Stimulated activated CD8-positive, alpha-beta memory T cell treated with anti-CD3 and anti-CD28 coated beads, Interleukin-7, amount 100 ng/mL, for 48 hours (primary cell): ENCODE measurements at places on chromosomes 3 and 15.

DNA sequence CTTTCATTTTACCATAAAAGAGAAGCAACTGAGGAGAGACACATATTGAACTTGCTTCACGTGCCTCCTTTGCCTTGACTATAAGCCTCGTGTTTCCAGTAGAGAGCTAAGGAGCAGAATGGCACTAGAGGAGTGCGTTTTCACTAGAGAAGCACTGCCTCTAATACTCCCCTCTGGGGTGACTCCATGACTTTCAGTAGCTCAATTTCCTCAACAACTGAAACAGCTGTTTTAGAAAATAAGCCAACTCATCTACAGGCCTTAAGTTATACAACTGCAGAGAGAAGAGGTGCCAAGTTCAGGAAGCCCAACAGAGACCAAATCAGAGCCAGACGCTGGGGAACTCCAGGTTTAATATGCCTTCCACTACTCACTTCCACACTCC is 1.9 kb downstream of the UBP1 start:
- no peak for DNase-seq

DNA sequence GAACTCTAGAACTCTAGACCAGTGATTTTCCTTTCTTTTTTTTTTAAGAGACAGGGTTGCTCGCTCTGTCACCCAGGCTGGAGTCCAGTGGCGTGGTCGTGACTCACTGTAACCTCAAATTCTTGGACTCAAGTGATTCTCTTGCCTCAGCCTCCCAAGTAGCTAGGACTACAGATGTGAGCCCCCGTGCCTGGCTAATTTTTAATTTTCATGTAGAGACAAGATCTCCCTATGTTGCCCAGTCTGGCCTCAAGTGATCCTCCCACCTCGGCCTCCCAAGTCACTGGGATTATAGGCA is 359.6 kb downstream of the SHQ1 start:
- no peak for DNase-seq

- DNase-seq = no peak
Observed at GRCh38 chr3:129061888-129062834, 1.6 kb downstream of the GP9 start.

DNA sequence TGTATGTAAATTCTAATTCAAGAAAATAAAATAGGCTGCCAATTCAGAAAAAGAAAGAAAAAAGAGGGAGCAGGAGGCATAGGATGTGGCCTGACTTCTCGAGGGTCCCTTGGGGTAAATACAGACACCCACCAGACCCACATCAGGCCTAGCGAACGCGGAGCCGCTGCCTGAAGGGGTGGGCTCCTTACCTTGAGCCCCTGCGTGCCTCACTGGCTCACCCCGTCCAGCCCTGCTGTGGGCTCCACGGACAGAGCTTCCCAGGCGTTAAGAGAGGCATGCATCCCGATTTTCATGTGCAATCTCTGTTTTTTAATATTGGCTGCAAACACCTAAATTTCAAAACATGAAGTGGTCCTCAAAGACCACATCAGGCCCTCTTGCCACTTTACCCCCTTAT is 257.8 kb downstream of the PLCL2 start:
- DNase-seq = no peak

DNA sequence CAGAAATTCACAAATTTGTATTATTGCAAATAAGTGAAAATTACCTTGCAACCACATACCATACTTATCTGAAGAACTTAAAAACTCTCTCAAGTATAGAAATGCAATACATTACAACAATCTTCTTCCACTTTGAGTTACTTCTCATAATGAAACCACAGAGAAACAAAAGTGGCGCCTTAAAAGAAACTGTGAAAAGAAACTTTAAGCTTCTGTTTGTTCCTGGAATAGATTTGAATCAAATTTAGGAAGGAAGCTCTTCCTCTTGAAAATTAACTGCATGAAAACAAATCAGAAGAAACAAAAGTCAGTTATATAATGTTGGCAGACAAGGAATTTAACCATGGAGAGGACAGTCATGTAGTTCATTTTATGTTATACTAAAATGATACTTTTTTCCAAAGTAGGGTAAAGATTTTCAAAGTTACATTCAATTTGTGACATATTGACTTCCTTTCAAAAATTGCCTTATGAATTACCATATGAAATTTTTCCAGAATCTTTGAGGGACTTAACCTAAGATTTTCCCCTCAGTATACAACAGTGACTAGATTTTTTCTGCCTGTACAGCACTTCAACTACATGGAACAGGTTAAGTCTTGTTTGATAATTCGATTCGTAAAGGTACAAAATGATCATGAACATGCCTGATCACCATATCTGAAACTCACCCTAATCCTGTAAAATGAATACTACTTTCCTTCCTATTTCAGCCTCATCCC is 57.6 kb upstream of the TNFSF10 start:
- no peak for DNase-seq

DNA sequence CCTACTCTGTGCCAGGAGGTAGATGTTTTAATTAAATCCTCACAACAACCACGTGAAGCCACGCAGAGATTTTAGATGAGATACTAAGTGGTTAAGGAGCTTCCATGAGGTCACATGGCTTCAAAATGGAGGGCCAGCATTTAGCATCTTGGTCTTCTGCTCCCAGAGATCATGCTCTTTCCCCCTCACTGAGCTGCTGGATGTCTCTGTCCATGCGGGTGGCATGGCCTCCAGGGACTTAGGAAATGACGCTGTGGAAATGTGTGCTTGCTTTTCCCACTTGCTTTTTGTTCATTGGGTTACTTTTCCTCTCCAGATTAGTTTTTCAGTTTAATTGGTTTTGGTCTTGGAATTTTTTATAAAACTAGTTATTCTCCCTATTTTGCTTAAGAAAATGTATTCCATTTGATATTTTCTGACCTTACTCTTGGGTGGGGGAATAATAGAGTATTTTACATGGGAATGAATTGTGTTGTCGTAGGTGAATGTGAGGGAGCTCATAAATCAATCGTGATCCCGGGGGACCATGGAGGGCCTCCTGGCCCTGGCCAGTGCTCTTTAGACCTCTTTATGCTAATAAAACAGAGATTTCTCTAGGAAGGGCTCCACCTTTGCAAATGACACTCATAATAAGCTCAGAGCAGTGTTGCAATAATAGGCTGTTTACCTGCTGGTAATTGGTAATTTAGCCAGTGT is 376.0 kb upstream of the ONECUT1 start:
- no peak for DNase-seq

DNA sequence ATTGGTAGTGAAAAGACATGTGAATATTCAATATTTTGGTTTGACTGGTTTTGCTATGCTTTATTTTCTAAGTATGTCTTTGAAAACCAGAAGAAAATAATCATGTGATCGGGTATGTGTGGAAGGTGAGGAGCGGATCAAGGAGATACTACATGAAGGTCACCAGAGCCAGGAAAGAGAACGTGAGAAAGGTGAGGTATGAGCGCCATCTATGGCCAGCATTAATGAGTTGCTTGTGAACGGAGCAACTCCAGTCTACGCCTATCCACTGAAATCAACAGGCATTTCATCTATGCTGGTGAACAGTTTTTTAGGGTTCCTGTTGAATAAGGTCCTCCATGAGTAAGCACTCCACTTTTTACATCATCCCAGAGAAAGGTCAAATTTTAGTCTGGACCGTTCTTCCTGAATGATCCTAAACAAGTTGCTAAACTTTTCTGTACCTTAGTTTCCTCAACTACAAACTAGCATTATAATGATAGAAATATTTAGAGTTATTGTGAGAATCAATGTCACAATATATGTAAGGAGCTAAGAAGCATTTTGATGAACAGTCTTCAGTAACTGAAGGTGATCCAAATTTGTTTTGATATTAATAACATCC is 1435.2 kb upstream of the CADM2 start:
- DNase-seq = no peak

DNA sequence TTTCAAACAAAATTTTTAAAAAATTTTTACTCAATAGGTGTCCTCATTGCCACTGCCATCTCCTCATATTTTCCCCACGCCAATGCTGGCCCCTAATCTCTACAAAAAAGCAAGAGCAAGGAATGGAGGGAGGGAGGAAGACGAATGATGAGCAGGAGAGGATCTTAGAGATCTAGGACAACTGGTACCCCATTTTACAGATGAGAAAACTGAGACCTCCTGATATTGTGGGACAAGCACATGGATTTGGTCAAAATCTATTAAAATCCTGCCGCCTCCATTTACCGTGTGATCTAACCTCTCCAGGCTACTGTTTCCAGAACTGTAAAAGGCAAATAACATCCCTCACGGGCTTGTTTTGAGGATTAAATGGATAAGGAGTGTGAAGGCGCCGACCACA is 4.6 kb downstream of the HEG1 start:
- DNase-seq = no peak
